ENCODE measurements at places on chromosomes 2 and 18. TPM values are rescaled to one million over a fixed set of nuclear protein-coding genes. Genes with fewer than 3 reads are reported as not detected.

- DNase-seq = no peak
These were observed 151.0 kb upstream of the NDUFV2 start for GRCh38 chr18:8951491-8951890.

DNA sequence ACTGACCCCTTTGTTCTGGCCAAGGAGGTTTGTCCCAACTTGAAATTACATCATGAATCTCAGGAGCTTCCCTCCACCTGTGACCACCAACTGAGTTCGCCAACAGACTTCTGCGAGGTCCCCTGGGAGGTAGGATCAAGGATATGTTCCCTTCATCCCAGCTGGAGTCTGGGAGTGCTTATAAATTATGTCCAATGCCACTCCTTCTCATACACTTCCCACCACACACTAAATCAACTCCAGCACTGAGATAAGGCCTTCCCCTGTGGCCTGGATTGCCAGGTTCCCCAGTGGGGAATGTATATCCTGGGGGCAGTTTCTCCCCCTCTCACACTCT, 99.2 kb downstream of the RND3 start:
- peak; percentile 8 for DNase-seq

AQP12A gene
- total RNA-seq = not detected

EFR3B gene
- total RNA-seq = 4.3 TPM

MOGAT1 gene
- total RNA-seq = not detected

UGT1A8 gene
- total RNA-seq = 15.1 TPM
